ENCODE measurements at places on chromosomes 7 and 10.

GRCh38 chr10:61465901-61466632 lies 12.9 kb upstream of the TMEM26 start:
- DNase-seq = peak; percentile 68

GRCh38 chr7:123433665-123434064 lies 100.7 kb downstream of the IQUB start:
- DNase-seq = no peak

- peak; percentile 80 for DNase-seq
Observed at GRCh38 chr10:3095373-3096139, 28.2 kb downstream of the PFKP start.

GRCh38 chr10:102832987-102833386 lies 4.2 kb downstream of the CYP17A1 start:
- DNase-seq = no peak

DNA sequence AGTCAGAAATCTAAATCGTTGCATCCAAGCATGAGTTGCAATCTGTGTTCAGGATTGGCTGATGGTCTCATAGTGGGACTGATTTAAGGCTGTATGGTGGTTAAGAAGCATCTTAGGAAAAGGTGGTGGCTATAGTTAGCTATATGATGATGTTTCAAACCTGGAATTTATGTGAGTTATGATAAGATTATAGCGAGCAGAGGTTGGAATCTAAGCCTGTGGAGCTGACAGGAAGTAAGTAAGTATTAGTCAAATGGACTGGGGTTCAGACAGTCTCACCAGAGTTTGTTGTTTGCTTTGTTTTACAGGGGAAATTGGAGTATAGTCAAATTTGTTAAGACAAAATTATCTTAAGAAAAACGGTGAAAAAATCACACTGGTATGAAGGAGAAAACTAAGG lies 56.7 kb downstream of the ANKRD7 start:
- DNase-seq = no peak

GRCh38 chr7:15832996-15833395 lies 146.5 kb upstream of the MEOX2 start:
- no peak for DNase-seq

DNA sequence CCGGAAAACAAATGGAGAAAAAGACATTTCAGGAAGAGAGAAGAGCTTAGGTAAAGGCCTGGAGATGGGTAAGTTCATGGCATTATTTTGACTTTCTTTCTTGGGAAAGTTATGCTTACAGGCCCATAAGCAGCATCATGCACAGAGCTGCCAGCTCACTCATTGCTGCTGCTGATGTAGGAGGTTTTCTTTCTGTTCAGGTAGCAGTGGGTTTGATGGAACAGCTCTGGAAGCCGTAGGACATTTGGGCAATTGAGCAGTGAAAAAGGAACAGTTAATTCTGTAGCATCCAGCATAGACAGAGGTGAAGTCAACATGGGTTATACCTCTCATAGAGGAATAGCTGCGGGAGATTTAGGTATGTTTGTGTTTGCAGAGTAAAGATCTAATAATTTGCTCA lies 3.3 kb downstream of the CHN2 start:
- DNase-seq = no peak

GRCh38 chr10:113631684-113632367 lies 32.0 kb downstream of the NRAP start:
- no peak for DNase-seq

GRCh38 chr7:158500651-158501052 lies 87.0 kb downstream of the PTPRN2 start:
- DNase-seq = no peak

DNA sequence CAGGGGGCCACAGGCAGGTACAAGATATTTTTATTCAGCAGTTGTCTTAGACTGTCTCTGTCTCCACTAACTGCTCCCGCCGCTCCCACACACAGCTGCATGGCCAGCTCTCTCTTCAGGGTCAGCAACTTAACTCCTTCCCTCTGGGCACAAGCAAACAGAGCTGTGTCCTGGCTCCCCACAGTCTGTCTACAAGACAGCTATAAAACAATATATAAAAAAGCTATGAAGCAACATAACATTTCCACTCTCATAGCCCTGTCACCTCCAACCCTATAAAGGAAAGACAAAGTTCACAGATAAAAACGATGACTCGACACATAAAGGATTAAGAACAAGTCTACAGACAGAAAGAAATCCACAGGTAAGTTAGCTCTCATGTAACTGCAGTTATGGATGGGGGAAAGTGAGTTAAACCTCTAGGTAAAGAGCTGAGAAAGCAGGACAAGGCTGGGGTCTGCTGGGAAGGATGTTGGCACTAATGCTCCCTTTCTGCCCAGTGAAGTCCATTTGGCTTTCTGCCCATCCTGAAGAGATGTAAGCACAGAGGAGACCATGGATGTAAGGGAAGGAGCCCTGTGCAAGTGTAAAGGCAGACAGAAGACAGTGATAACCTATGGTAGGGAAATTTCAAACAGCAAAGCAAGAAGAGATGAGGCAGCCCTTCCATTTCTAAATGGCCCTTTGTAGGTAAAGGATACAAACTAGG lies 27.0 kb downstream of the RAPGEF5 start:
- DNase-seq = no peak

DNA sequence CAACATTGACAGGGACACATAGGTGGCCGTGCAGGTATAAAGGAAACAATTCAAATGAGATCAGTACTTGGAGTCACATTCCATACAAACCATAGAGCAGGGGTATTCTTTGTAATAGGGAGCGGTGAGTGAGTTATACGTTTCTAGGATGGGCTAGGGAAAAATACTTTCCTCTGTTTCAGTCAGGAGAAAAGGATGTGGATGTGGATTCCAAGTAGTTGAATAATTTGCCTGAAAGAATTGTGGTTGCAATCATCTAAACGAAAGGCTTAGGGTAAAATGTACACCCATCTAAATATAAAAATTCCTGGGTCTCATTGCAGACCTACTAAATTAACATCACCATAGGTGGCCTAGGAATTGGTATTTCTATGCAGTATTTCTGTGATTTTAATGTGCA lies 270.7 kb upstream of the IGFBP3 start:
- no peak for DNase-seq

GRCh38 chr10:76769582-76769981 lies 868.0 kb downstream of the KCNMA1 start:
- no peak for DNase-seq

DNA sequence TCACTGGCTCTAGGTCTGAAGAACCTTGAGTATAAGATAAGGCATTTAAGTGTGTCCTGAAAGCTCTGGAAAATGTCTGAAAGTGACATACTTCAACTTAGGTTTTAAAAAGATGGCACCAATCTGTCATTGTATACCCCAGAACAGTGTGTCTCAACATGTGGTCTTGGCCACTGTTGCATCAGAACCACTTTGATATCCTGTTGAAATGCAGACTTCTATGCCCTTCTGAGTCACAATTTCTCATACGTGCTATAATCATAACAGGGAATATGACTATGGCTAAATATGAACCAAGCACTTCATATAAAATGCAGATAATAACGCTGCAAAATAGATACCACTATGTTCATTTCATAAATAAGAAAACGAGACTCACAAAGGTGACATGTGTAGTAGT lies 38.0 kb upstream of the GPAM start:
- DNase-seq = no peak

- no peak for DNase-seq
Observed at GRCh38 chr7:39417642-39418041, 148.6 kb upstream of the YAE1 start.

DNA sequence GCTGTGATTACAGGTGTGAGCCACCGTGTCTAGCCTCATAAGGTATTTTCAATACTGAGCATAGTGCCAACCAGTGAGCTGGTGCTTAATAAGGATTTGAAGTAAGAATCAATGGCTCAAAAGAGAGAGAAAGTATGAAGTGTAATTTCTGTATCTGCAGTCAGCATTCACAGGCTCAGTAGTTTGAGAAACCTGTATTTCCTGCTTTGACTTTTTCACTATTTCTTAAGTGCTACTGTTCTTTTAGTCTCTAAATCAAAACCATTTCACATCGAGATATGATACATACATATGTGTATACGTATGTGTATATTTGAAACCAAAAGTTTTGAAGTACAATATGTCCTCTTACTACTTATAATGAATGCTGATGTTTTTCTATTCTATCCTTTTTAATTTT lies 189.9 kb downstream of the PPP1R9A start:
- DNase-seq = no peak

- no peak for DNase-seq
Observed at GRCh38 chr7:9127901-9128300, 694.5 kb downstream of the NXPH1 start.

DNA sequence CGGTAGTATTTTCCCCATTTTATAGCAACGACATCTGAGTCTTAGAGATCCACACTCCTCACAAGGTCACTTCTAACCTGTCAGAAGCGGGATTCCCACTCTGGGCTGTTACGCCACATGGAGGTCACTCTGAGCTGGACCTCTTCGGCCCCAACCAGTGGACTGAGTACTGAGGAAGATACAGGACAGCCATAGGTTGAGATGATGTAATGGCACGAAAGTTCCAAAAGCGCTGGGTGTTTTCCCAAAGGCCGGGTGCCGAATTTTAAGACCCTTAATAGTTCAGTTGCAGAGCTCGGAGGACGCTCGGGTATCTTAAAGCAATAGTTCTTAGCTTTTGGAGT lies 699 bp downstream of the GHITM start:
- DNase-seq = no peak

- DNase-seq = no peak
Observed at GRCh38 chr10:78579995-78580394, 488.8 kb upstream of the ZMIZ1 start.

GRCh38 chr7:143015926-143016490 lies 10.9 kb downstream of the OR9A2 start:
- DNase-seq = no peak

DNA sequence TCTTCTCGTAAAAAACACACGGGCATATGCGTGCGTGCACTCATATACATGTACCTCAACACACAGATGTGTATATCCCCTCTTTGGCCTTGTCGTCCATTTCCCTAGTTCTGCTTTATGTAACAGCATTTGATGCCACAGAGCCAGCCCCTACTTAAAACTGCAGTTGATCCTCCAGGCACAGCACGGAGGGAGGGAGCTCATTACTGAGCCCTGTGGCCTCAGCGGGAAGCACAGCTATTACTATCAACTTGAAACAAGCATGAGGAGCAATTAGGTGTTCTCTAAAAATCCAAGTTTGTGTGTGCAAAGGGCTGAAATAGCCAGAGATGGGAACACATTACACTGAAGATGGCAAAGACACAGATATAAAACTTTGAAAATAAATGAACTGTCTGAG lies 580.9 kb downstream of the GLRX3 start:
- no peak for DNase-seq

DNA sequence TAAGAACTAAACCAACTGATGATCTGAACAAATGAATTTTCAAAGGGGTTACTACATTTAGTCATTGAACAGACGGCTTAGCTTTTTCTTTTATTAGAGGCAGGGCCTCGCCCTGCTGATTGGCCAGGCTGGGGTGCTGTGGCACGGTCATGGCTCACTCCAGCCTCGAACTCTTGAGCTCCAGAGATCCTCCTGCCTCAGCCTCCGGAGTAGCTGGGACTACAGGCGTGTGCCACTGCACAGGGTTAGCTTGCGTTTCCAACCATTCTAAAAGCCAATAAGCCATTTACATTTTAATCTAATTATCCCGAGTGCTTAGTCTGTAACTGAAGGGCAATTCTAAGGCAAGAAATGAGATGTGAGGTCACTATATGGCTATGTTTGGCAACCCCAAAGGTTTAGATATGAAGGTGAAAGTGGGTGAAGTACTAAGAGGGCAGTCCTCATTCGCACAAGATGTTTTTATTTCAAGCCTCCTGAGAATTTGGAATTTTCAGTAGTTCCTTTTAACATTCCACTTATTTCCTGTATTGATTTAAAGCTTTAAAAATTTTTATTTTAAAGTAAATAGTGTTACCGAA lies 1.6 kb upstream of the CDK13 start:
- peak; percentile 43 for DNase-seq

- no peak for DNase-seq
Observed at GRCh38 chr10:21039721-21040120, 142.6 kb upstream of the NEBL start.

DNA sequence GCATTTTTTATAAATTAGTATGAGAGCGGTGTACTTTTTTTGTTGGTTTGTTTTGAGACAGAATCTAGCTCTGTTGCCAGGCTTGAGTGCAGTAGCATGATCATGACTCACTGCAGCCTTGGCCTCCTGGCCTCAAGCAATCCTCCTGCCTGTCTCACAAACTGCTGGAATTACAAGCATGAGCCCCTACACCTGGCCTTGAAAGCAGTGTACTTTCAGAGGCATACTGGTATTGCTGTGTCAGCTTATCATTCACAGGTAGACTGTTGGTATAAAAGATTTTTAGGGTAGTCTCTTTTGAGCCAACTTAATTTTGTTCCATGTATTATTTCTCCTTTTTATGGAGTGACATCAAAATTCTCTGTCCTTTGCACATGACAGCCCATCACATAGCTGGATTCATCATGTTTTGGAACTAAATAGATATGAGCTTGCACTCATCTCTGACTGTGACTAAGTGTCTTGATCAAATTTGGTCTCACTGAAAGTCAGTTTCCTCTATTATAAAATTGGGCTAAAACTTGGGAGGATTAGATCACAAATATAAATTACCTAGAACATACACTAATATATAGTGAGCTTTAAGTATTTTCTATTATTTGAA lies 12.4 kb downstream of the GNAT3 start:
- DNase-seq = no peak

GRCh38 chr7:10346032-10346431 lies 627.6 kb upstream of the PHF14 start:
- DNase-seq = no peak

- no peak for DNase-seq
Observed at GRCh38 chr10:124864421-124865193, 63.0 kb downstream of the ABRAXAS2 start.

GRCh38 chr7:75854233-75854632 lies 24.6 kb upstream of the RHBDD2 start:
- no peak for DNase-seq
